ENCODE measurements at places on chromosomes 7 and 10.
A peak's percentile ranks its signal among the peaks of the same experiment; 100 is the strongest.

DNA sequence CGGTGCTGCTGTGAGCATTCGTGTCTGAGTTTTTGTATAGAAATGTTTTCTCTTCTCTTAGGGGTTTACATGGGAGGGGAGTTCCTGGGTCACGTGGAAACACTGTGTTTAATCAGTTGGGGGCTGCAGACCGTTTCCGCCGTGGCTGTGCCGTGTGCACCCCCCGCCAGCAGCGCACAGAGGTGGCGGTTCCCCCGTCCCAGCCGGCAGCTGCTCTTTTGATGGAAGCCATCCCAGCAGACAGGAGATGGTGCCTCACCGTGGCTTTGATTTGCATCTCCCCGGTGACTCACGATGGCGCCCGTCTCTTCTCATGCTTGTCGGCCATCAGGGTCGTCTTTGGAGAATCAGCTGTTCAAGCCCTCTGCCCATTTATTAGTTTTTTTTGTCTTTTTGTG lies 34.9 kb upstream of the FOXL3 start:
- no peak for DNase-seq

GRCh38 chr7:22292531-22292930 lies 64.4 kb downstream of the RAPGEF5 start:
- DNase-seq: no peak

DNA sequence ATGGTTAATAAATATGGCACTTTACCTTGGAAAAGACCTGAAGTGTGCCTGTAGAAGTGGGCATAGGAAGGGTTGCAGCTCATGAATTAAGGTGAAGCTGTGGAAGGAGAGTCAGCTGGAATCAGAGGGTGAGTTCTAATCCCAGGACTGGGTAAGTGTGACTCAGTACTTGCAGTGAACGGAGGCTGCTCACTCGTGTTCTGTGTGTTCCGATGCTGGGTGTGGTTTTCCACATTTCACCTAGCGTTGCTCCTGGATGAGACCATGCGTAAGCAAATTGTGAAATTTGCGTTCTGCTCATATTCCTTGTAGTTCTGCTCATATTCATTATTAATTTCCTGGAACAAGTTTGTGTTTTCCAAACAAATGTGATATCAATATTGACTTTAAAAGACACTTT lies 22.4 kb upstream of the TMEM236 start:
- DNase-seq: no peak

- DNase-seq: no peak
Observed at GRCh38 chr7:155713384-155713783, 68.9 kb downstream of the RBM33 start.

- DNase-seq: no peak
Observed at GRCh38 chr7:37915438-37915837, 1.2 kb downstream of the SFRP4 start.

DNA sequence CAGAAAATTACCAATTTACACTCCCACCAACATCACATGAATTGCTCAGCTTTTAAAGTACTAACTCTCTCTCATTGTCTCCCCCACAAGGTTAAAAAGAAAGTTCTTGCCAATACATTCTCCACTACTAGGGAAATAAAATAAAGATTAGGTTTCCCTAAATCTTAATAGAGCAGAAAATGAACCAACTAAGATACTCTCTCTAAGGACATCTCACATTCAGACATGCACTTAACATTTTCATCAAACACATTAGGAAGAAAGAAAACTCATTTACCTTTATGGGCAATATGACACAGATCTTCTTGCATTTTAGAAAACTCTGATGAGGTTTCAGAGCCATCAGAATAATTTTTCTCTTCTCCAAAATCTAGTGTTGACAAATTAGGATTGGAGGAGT lies 104.1 kb upstream of the GSDME start:
- DNase-seq: no peak

DNA sequence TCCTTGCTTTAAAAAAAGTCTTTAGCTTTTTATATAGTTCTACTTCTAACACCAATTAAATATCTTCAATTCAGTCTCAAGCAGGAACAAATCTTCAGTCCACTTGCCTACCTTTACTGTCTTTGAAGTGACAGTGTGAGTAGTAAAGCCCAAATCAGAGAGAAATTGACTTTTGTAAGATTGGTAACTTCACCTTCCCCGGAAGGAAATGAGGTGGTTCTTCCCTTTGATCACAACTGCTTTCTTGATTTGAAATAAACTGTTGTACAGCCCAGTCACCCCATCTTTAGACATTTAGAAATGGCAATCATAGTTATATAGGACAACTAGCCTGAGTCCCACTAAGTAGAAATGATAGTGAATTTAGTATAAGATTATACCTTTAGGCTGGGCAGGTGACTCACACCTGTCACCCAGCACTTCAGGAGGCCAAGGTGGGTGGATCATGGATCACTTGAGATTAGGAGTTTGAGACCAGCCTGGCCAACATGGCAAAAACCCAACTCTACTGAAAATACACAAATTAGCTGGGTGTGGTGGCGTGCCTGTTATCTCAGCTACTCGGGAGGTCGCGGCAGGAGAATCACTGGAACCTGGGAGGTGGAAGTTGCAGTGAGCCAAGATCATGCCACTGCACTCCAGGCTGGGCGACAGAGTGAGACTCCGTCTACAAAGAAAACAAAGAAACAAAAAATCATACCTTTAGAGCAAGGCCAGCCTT lies 4.7 kb downstream of the FAS start:
- no peak for DNase-seq

GRCh38 chr10:74453169-74453568 lies 302.1 kb downstream of the ADK start:
- no peak for DNase-seq

- no peak for DNase-seq
Observed at GRCh38 chr7:147833557-147833956, 757.0 kb upstream of the C7orf33 start.

- no peak for DNase-seq
Observed at GRCh38 chr10:52351914-52352330, 37.8 kb downstream of the DKK1 start.

DNA sequence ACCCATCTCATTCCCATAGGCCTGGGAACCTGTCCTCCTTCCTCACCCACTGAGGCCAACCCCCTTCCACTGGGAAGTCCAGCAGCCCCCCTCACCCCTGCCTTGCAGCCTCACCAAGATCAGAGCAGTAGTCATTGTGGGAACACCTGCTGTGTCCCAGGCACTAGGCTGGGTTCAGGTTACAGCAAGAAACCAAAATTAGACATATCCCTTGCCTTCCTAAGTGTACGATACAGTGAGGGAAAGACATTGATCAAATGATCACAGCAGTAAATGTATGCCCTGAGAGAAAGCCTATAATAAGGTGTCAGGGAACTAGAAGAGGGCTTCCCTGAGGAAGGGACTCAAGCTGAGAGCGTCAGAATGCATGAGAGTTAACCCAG lies 17.0 kb upstream of the C10orf105 start:
- no peak for DNase-seq

DNA sequence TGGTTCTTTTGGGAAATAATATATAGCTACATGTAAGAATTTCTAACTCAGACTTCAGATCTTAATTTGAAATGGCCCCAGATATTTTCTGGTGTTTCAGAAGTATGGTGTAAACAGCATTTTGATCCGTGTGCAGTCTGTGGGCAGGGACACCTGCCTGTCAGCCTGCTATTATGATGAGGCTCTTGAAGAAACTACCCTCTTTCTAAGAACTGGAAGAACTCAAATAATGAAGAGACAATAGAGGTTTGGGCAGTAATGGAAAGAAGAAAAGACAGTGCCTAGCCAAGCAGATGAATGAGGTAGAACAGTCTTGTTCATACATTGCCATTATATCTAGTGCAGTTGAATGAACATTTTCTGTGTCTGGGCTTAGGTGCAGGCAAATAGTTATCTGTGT lies 256.6 kb downstream of the ARHGAP21 start:
- DNase-seq: no peak

DNA sequence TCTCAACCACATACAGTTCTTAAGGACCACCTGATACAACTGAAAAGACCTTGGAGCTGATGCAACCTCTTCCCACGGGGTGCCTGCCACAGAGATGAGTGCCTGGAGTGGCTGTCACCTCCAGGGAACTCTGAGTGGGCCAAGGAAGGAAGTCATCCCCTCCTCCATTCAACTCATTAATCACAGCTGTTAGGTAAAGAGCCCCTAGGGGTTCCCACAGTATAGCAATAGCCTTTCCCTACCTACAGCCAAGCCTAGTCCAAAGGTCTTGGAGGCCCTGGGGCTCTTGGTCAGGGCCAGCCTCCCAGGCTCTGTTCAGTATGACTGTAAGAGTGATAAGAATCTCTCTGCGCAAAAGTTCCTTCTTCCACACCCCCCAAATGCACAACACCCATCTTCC lies 70.4 kb upstream of the NFE2L3 start:
- no peak for DNase-seq

- no peak for DNase-seq
Observed at GRCh38 chr7:46026741-46027140, 105.7 kb upstream of the IGFBP3 start.

- DNase-seq: no peak
Observed at GRCh38 chr7:40356871-40357709, 222.3 kb downstream of the SUGCT start.

DNA sequence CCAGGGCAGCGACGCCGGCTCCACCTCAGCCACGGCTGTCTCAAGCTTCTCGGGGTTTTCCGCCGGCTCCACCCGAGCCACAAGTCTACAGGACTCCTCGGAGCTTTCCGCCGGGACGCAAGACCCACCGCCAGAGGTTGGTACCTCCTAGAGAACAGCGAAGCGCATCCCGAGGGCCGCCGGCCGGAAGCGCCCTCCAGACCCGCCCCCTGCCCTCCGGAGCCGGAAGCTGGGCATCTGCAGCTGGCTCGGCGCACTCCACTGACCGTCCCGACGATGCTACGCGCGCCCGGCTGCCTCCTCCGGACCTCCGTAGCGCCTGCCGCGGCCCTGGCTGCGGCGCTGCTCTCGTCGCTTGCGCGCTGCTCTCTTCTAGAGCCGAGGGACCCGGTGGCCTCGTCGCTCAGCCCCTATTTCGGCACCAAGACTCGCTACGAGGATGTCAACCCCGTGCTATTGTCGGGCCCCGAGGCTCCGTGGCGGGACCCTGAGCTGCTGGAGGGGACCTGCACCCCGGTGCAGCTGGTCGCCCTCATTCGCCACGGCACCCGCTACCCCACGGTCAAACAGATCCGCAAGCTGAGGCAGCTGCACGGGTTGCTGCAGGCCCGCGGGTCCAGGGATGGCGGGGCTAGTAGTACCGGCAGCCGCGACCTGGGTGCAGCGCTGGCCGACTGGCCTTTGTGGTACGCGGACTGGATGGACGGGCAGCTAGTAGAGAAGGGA lies at the start of gene MINPP1:
TSS of gene MINPP1 (plus strand) at position 254 of the 726 bp plus-strand sequence. CDS start at position 277, 23 bp downstream.
- DNase-seq: peak; percentile 69

GRCh38 chr10:27713941-27714340 lies 31.7 kb downstream of the MKX start:
- no peak for DNase-seq

DNA sequence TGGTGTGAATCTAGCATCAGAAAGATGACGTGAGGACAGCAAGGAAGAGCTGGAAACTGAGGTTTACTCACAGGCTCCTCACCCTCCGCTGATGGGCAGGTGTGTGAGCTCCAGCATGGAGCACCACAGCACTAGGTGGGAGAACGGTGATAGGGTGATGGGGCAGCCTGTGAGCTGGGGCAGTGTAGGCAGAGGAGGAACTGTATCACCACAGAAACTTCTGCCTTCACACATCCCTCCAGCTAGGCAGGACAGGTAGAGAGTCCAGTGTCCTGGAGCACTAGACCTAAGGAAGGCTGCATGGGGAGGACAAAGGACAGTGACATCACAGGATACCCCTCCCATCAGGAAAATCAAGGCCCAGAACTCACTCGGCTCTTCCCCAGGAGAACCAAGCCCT lies 241.8 kb upstream of the PRSS58 start:
- no peak for DNase-seq

DNA sequence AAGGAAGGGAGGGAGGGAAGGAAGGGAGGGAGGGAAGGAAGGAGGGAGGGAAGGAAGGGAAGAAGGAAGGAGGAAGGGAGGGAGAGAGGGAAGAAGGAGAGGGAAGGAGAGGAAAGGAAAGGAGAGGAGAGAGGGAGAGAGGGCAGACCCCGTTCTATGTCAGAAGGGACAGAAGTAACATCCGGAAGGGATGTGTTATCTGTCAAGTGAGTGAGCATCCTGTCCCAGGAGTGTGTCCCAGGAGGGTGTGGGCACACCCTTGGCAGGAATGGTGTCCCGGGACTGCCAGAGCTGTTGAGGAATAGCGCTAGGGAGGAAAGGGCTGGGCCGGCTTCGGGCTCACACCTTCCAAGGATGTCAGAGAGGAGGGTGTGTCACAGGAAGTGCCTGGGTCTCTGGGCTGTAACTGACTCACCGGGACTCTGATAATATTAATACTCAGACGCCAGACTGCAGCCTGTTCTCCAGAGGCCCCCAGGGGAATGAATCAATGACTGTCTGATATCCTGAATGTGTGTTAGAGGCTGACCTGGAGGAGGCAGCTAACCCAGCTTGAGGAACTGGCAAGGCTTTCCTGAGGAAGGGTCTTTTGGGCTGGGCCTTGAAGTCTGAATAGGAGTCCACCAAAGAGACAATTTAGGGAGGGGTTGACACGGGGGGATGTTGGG lies 125.6 kb upstream of the TNRC18 start:
- no peak for DNase-seq

DNA sequence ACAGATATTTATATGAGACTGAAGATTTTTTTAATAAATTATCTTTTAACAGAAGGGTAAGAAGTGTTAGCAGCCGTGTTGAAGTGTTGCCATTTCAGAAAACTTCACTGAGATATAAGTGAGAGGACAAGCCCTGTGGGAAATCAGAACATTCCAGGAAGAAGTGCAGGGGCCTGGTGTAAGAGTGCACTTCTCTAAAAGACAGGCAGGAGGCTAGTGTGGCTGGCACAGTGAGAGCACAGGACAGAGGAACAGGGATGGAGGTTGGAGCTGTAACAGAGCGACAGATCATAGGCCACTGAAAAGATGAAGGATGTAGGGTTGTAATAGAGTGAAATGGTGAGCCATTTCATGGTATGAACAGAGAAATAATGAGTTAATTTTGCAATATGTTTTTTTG lies 608.9 kb downstream of the SORCS1 start:
- DNase-seq: no peak

GRCh38 chr10:70228491-70228890 lies 4.7 kb downstream of the PPA1 start:
- no peak for DNase-seq
